ENCODE measurements at places on chromosomes 11 and 22.

GRCh38 chr11:2305140-2305778 lies 3.4 kb downstream of the TSPAN32 start:
- DNase-seq, result peak; percentile 91

DNA sequence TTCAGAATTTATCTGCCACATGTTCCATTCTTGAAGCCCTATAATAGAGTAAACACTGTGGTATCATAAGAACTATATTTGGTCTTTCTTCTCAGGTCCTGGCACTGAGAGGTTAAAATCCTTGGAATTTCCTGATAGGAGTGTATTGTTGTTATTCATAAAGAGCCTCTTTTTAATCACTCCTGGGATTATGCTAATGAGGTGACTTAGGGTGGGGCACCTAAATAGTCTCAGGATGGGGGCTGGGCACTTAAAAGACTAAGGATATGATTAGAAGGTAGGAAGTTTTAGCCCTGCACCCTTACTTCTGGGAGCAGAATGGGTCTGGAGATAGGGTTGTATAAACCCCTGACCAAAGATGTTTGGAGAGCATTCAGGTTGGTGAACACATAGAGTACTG lies 755.2 kb upstream of the TENM4 start:
- DNase-seq, result no peak

DNA sequence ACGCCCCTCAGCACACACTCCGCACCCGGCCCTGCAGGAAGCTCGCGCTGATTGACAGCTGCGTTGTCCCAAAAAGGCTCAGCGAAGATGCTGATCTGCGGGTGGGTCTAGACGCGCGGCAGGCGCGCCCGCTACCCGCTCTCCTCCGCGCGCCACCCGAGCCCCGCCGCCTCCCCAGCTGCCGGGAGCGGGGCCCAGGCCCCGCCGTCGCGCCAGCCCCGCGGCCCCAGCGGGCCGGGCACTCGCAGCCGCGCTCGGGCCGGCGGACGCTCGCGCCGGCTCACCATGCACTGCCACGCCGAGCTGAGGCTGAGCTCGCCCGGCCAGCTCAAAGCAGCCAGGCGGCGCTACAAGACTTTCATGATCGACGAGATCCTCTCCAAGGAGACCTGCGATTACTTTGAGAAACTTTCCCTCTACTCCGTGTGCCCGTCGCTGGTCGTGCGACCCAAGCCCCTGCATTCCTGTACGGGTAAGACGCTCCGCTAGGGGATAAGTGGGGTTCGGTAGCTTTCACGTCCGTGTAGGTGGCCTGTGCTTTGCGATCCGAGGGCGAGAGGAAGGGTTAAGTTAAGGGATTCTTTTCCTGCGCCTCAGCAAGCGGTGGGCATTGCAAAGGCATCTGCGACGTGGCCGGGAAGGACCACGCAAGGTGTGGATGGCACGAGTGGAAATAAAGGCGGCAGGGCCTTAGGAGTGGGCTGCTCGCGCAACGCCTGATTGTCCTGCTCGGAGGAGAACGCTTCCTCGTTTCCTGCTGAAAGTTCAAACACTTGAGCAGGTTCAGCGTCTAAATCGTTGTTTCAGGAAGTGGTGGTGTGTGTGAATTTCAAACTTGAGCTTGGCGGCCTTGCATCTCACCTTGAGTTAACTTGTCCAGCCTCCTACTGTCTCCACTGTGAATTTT lies at the start of gene BARX2:
Gene BARX2 (plus strand): TSS at position 98 of the 907 bp plus-strand sequence. CDS start 188 bp downstream, at position 286.
- DNase-seq, result peak; percentile 50

DNA sequence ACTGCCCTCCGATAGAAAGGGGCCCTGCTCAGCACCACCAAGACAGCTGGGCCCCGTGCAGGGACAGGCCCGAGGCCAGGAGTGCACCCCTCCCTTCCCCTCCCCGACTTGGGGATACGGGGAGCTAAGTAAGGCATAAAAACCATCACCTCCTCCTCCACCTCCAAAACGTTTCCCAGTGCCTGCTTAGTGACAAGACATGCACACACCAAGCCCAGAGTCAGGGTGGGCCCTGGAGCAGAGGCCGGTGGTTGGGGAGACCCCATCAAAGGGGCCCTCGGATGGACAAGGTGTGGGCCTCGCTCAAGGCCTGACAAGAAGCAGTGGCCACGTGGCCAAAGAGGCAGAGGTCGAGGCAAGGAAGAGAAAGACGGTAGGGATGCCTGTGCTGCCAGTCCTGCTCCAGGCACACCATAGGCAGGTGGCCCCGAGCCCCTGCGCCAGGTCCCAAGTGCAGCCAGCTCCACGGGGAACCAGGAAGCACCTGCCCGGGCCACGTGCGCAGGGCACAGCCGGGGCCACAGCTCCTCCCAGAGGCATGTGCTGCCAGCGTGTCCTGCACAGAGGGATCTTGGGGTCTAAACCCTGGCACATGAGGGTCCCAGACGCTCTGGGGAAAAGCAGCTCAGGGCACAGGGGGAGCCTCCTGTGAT lies 53.0 kb downstream of the BRD1 start:
- no peak for DNase-seq

DNA sequence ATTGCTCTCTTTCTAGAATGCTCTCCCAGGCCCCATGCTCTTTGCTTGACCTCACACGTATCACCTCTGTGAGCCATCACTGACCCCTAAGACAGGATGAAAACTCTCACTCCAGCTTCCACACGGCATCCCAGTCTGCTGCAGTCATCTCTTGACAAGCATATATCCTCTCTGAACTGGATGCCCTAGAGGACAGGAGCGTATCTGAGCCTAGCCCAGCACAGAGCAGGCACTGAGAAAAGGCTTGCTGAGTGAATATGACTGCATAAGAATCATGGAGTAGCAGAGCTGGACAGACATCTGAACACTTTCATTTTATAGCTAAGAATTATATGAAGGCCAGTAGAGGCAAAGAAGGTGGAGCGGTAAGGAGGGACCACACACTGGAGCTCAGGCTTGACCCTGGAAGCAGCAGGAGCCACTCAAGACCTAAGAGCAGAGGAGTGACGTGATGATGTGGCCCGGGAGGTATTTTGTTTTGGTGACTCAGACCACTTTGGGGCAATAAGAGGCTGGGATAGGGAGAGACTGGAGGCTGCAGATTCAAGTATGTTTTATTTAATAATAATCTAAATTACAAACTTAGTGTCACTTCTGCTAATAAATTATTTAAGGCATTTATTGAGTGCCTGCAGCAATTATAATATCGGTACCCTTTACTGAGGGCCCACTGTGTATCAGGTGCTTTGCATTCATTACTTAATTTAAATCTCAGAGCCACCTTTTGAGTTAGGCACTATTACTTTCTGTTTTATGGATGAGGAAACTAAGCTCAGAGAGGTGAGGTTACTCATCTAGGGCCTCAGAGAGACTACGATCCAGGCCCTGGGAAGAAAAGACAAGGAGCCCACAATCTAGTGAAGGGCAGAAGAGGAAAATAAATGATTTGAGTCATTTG lies 42.6 kb downstream of the MAP6 start:
- no peak for DNase-seq

GRCh38 chr11:102306048-102306597 lies 11.2 kb upstream of the BIRC3 start:
- DNase-seq, result no peak

DNA sequence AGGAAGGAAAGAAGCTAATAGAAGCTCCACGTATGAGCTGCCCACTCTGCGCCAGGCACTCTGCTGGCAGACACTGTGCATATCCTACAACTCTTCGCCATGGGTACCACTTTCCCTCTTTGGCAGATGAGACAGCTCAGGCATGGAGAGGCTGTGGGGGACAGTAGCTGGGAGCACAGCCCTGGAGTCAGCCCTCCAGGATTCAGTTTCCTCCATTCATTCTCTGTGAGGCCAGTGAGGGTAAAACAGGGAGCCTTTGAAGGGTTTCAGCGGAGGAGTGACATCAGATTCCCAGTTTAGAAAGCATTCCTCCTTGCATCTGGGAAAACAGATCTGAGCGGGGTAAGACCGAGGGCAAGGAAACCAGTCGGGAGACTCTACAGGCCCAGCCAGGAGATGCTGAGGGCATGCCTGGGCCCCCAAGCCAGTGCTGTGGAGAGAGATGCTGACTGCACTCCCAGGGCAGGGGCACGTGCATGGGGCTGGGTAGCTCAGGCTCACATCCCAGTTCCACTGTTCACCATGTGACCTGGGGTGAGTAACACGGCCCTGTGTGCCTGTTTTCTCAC lies 58.3 kb upstream of the EMID1 start:
- no peak for DNase-seq

DNA sequence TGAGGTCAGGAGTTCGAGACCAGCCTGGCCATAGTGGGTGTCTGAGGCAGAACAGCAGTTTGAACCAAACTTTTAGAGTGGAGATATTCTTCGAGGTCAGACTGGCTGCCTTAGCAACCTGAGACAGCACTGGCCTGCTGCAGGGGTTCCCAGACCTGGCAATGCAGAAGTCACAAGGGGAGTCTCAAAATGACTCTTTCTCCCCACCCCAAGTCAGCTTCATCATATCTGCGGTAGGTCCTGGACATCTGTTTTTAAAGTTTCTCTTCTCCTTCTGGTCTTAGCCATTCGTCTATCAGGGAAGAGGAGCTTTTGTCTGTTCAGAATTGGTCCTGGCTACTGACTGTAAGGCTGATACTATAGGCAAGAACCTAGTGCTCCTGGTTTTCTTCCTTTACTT lies 14.5 kb upstream of the CLMP start:
- DNase-seq, result no peak

DNA sequence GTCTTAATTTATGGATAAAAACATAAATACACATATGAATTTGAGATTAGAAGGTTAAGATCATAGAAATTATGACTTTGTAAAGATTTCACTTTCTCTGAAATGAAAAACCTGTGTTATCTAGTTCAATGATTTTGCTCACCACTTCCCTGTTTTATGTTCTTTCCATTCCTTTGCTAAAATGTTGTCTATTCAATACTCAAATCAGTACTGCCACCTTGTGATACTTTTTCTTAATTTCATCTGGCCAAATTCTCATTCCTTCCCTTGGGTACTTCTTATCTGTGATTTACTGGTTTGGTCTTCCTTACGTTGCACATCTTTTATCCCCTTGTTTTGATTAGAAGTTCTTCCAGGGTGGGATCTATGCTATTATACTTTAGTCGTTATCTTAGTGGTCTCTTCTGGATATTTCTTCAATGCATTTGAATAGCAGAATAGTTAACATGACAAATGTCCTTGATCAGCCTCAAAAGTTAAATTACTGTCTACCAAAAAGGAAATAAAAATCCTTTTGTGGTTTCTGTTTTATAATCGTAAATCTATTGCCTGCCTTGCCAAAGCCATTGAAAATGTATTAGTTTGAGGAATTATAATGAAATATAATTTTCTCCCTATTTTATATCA lies 197.0 kb downstream of the PGR start:
- DNase-seq, result peak; percentile 72

DNA sequence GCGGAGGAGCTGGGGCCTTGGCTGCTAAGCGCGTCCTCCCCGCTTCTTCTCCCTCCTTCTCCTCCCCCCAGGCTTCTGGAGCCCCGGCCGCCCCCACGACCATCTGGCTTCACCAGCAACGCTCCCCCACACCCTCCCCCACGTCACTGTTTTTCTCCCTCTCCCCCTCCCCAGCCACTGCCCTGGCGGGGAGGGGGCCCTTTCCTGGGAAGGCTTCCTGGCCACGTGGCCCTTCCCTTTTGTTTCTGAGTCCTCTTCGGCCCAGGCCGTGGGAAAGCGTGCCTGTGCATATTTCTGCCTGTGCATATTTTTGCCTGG lies 27.7 kb downstream of the RTN4R start:
- no peak for DNase-seq

DNA sequence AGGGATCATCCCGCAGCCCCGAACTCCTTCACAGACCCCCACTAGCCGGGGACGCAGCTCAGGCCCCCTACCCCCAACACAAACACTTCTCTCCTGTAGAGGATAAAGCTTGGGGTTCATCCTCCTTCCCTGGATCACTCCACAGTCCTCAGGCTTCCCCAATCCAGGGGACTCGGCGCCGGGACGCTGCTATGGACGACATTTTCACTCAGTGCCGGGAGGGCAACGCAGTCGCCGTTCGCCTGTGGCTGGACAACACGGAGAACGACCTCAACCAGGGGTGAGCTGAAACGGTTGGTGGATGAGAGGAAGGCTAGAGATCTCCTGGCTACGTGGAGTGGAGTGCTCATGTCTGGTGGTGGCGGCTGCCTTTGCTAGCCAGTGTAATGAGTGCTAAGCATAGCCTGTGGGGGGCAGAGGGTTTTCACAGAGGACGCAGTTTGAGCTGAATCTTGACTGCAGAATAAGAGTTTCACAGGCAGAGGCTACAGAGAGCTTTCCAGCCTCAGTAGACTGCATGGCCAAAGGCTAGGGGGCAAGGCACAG lies 580 bp downstream of the ILK start:
- DNase-seq, result peak; percentile 80

- DNase-seq, result no peak
Measured at GRCh38 chr11:70187771-70188170, 15.3 kb upstream of the FADD start.

DNA sequence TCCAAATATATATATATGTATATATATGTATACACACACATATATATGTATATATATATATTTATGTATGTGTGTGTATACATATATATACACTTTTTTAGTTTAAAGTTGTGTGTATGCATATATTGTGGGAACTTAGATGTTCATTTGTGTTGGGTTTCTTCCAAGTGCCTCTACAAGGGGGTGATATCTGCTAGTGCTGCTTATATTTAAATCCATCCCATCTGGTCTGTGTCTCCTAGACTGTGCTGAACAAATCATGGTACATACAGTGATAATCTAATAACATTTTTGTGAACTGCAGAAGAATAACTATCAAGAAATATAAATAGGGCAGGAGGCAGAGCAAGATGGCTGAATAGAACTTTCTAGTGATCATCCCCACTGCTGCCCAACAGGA lies 696.4 kb downstream of the LRRC4C start:
- no peak for DNase-seq

DNA sequence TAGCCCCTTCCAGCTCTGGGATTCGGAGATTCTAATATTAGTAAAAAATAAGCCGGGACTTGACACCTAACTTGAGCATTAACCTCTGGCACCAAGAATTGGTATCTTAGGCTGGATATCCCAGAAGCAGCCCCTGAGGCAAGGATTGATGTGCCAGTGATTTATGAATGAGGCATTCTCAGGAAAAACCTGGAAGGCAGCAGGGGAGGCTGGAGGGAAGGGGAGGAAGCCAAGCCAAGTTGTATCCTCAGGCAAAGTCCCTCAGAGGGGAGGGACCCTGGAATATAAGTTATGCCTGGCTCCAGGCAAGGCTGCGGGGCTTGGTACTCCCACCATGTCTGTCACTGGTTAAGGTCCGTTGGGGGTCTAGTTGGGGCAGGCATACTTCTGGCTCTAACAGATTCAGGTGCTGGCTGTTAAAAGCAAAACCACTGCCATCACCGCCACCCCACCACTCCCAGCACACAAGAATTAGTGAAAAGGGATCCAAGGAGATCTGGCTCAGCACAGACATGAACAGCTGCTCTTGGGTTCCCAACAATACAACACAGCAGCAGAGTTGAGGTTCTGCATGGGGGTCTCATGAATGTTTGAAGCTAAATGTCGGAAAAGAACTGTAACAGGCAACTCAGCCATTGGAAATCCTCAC lies 29.8 kb downstream of the LMO2 start:
- no peak for DNase-seq

- DNase-seq, result no peak
Measured at GRCh38 chr11:47511917-47512316, 41.0 kb downstream of the CELF1 start.

GRCh38 chr11:131951121-131951520 lies 580.7 kb downstream of the NTM start:
- DNase-seq, result no peak

GRCh38 chr11:58980159-58980843 lies 41.0 kb downstream of the GLYATL1 start:
- DNase-seq, result peak; percentile 21
